Hematopoietic multipotent progenitor cell treated with erythropoietin and hydrocortisone succinate and interleukin-3 and kit ligand, for 17 days (in vitro differentiated cells): ENCODE measurements at places on chromosomes 12 and 14.

- no peak for DNase-seq
Observed at GRCh38 chr14:68636597-68636996, 156.3 kb downstream of the ZFP36L1 start.

- DNase-seq, result no peak
Observed at GRCh38 chr12:13945641-13946040, 35.8 kb downstream of the GRIN2B start.

- no peak for DNase-seq
Observed at GRCh38 chr14:51302295-51303030, 62.4 kb downstream of the TMX1 start.

DNA sequence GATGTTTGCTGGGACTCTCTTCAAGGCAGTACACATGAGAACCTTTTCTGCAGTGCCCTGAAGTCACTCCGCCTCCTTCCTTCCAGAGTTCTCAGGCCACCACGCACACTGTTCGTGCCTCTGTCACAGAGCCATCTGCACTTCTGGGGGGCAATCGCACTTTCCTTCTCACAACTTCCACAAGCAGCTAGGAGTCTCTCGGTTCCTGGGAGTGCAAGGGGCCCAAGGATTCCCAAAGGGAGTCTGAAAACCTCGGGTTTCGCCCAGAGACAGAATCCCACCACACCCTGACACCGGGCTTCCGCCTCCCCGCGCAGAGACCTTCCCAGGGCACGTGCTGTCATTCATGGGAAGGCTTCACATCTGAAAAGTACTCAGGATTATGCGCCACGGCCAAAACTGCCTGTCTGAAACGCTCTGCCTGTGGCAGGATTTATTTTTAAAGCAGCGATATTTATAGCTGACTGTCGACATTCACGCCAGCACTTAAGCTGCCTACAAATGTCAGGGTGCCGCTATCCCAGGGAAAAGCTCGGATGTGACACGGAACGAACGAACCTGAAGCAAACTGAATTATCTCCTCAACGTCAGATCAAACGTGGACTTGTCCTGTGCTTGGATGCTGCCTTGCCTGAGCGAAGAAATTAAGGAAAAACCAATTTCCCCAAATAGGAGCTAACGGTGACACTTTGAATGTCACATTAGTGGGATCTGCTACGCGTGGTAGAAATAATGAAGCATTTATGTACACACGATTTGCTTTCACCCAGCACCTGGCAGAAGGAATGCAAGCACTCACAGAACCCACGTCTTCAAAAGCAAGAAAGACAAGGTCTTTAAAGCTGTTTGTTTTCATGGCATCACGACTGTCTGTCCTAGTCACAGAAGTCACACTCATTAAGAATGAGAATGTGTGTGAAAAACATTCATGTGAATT lies 154.0 kb downstream of the PIWIL1 start:
- no peak for DNase-seq

- no peak for DNase-seq
Observed at GRCh38 chr12:15534322-15534721, 212.0 kb downstream of the PTPRO start.

- no peak for DNase-seq
Observed at GRCh38 chr12:75337905-75338304, 3.4 kb downstream of the GLIPR1L1 start.

DNA sequence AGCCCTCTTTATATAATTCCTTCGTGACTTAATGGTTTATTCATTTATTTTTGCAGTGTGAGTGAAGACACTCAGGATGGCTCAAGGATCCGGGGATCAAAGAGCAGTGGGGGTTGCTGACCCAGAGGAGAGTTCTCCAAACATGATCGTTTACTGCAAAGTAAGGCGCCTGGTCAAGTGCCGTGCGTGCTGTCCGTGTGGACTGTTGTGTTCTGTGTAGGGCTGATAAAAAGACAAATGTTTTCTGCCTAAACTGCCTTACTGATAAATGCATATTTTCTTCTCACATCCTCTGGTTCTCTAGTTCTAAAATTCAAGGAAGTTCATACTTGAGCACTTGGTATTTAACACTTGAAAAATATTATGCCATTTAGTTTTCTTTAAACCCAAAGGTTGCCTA lies 32.5 kb downstream of the RGS6 start:
- no peak for DNase-seq

DNA sequence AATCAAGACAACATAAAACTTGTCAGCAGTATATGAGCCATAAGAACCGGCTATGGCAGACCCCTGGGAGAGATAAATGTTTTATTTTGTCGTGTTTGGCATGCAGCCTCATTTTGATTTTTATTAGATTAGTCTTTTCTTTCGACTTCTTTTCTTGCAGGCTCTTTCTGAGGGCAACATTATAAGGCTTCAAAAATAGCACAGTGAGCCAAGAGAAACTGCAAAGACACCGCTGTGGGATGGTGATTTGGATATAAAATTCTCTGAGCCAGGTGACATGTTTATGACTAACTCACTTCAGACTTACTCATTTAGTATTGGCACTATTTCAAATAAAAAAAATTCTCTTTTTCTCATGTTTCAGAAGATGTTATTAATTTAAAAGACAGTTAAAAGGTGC lies 96.8 kb upstream of the PKP2 start:
- no peak for DNase-seq

- DNase-seq, result no peak
Observed at GRCh38 chr12:115210533-115211252, 526.7 kb upstream of the TBX3 start.

GRCh38 chr12:7319930-7320329 lies 16.1 kb downstream of the ACSM4 start:
- DNase-seq, result peak; percentile 53

- DNase-seq, result no peak
Observed at GRCh38 chr12:91851741-91852477, 293.7 kb downstream of the BTG1 start.

DNA sequence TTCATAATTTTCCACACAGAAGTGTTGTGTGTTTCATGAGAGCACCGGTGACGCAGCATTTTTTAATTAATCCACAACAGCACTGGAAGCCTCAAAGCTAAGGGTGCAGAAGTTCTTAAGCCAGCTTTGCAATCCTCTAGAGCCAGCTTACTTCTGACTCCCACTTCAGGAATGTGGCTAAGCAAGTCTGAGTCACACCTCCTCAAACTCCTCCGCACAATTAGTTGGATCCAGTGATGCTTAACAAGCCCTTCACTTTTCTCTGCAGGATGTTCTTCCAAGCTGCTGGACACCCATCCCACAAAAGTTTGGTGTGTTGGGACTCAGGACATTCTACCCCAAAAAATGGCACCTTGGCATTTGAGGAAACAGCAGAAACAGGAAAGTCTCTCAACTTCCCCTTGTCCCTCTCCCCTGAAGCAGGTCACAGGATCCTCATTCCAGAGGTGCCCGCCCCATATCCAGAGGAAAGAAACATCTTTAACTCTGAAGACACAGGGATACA lies 210.0 kb downstream of the PPM1H start:
- no peak for DNase-seq

DNA sequence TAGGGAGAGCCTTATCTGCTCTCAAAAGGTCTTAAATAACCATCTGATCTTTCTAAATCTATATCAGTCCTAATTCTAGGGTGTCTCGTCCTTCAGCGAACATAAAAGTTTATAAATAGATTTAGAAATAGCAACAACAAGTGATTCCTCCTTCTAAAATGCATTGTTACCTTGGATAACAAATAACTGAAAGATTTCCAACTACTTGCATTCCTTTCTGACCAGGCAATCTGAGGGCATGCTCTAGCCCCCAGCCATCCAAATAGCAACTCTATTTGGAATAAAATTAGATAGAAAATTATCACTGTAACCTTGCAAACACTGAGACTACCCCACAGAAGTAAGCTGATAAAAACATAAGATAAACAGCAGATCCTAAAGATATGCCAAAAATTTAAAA lies 21.8 kb upstream of the KRR1 start:
- DNase-seq, result no peak

DNA sequence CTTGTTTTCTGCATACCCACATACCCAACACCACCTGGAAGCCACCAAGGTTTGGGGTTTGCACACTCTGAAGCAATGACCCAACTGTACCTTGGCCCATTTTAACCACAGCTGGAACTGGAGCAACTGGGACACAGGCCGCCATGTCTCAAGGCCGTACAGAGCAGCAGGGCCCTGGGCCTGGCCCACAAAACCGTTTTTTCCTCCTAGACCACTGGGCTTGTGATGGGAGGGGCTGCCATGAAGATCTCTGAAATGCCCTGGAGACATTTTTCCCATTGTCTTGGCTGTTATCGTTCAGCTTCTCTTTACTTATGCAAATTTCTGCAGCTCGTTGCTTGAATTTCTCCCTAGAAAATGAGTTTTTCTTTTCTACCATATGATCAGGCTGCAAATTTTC lies 96.7 kb upstream of the PLEKHA5 start:
- DNase-seq, result no peak

- DNase-seq, result no peak
Observed at GRCh38 chr12:66049538-66050282, 80.8 kb downstream of the LLPH start.

- DNase-seq, result no peak
Observed at GRCh38 chr12:131330106-131330815, 376.6 kb downstream of the ADGRD1 start.

GRCh38 chr12:46661110-46661845 lies 164.5 kb downstream of the SLC38A4 start:
- no peak for DNase-seq

- no peak for DNase-seq
Observed at GRCh38 chr14:32980902-32981501, 42.3 kb downstream of the NPAS3 start.

- no peak for DNase-seq
Observed at GRCh38 chr12:103301642-103302591, 193.9 kb downstream of the C12orf42 start.

DNA sequence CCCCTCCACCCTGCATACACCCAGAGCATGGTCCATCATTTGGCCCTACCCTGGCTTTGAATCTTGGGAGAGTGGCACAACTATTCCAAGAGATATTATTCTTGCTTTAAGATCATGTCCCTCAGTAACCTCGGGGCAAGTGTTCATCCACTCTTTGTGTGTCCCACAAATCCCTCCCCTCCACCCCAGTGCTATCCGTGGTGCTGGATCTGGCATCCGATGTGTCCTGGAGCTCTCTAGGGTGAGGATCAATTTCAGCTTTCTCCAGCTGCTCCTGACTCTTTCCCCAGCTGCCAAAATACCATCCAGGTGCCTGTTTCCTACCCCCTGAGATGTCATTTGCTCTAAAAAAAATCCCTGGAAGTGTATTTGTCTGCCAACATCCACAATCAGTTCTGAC lies 64.8 kb upstream of the CMKLR1 start:
- DNase-seq, result no peak

GRCh38 chr12:29889737-29890136 lies 106.0 kb upstream of the TMTC1 start:
- DNase-seq, result no peak

- no peak for DNase-seq
Observed at GRCh38 chr14:98946940-98947339, 325.1 kb downstream of the BCL11B start.

DNA sequence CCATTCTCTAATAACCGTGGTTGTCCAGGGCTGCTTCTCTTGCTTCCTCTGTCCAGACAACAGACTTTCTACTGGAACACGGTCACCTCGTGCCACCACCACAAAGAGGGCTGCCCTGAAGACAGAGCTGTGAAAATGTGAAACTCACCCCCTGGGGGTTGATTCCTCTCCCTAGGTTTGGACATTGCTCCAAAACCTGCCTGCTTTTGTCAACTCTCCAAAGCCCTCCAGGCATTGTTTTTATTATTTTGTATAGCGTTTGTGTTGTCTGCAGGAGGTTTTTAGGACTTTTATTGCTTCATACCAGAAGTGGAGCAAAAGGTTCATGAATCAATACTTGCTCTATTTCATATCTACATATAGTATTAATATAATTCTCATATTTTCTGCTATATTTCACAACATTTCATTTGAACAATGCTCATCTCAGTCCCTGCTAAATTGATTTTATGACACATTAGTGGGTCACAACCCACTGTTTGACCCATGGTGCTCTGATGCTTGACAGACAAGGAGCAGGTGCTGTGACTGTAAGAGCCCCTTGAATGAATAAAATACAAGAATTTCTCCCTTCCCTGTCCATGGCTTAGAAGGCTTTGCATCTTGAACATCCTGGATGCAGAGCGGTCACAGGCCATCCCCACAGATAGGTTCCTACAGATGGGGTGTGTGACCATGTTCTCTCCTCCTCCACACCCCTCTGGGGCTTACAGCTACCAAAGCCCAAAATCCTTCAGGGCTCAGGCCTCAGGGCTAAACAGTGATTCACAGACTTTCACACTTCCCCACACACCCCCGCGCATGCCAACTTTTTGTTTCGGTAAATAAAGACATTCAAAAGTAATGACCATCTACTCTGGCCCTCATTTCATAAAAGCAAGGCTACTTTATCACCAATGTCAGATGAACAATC lies 20.6 kb upstream of the EML1 start:
- DNase-seq, result no peak

- DNase-seq, result no peak
Observed at GRCh38 chr14:90255871-90256270, 482 bp upstream of the PSMC1 start.

DNA sequence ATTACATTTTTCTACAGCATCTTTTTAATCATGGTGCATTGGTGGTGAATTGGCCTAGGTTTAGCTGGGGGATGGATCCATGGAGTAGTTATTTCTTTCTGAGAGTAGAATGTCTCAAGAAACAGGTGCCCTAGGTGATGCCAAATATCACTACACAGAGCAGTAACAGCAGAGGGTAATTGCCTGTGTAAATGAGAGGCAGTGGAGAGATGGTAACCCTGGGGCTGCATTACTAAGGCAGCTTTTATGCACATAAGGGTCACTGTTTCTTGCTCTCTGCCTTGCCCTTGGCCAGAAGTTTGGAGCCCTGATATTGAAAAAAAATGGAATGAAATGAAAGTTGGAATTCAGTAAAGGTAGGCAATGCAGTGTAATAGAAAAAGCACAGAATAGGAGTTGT lies 604.0 kb downstream of the NOVA1 start:
- no peak for DNase-seq

DNA sequence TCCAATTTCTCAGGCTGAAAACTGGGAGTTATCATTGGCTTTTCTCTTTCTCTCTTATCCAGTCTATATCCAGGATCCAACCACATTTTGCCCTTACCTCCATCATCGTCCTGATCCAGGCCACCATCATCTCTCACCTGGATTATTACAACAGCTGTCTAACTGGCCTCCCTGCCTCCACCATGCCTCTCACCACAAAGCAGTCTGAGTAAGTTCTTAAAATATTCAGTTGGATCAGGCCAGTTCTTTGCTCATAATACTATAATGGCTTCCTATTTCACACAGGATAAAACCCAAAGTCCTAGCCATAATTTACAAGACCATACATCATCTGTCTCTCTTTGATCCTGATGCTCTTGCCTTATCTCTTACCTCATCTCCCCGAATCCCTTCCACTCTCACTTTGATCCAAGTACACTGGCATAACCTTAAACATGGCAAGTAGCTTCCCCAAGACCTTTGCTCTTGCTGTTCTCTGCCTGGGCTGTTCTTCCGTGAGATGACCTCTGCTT lies 133.4 kb upstream of the RAP1B start:
- DNase-seq, result no peak

- DNase-seq, result no peak
Observed at GRCh38 chr14:51901475-51902024, 41.1 kb downstream of the GNG2 start.
